ENCODE measurements at places on chromosomes 7 and 10.

DNA sequence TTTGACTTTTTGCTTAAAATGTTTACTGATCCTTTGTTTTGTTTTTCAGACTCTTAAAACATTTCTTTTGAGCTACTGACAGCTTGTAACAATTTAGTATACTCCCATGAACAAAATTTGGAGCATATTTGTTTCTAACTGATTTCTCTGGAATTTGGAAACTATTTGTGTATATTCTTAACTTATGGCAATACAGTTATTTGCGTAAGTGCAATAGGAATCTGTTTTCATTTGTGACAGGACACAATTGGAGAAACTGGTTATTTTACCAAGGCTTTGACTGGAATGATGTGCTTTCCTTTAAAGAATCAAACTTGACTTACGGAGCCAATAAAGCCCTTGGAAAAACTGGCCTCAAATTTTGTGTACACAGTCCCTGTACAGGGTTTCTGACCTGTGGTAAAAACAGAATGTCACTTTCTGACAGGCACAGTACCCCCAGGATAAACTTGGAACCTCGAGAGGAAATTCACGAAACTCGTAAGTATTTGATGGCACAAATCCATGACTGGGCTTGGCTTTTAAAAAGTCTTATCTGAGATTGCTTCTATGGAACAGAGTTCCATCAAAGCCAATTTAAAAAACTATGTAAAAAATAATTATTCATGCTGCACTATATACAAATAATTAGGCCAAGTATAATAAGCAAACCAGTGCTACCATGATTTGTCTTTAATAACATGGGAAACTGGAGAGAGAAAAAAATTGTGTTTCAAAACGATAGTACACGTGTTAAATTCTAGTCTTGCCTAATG is 70.4 kb downstream of the ST8SIA6 start:
- DNase-seq: no peak

GRCh38 chr7:48038815-48039506 is 3.6 kb downstream of the C7orf57 start:
- no peak for DNase-seq

DNA sequence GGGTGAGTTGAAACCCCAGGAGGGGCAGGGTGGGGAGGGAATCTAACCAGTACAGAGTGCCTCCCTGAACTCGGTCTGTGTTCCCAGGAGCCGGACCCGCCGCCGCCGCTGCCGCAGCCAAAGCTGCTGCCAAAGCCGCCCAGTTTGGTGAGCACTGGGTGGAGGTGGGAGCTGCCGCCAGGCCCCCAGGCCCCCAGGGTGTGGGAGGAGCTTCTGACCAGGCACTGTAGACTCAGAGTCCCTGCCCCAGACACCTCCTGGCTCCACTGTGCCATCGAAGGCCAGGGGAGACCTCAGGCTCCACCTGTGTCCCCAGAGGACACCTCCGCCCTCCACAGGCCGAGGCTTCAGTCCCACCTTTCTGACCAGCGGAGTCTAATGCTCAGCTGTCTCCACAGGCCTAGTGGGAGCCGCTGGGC is 20.4 kb upstream of the LIMK1 start:
- no peak for DNase-seq

DNA sequence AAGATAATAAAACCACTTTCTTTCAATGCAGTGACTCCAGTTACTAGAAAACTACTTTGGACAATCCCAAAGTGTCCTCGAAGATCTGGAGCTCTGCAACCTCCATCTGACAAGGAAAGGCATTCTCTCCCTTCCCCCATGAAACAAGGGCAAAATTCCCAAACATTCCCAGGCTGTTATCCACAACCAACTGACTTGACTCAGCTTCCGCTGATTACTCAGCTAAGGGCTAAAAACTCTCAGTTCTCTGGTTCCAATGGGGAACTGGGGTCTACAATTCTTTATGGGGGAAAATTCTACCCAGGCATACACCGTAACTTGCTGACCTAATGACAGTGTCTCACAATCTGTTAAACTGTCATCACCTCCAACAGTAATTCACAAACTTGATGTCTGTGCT is 48.4 kb downstream of the SFMBT2 start:
- DNase-seq: no peak

- no peak for DNase-seq
These were observed 46.3 kb downstream of the GOLGA7B start for GRCh38 chr10:97895915-97896314.

DNA sequence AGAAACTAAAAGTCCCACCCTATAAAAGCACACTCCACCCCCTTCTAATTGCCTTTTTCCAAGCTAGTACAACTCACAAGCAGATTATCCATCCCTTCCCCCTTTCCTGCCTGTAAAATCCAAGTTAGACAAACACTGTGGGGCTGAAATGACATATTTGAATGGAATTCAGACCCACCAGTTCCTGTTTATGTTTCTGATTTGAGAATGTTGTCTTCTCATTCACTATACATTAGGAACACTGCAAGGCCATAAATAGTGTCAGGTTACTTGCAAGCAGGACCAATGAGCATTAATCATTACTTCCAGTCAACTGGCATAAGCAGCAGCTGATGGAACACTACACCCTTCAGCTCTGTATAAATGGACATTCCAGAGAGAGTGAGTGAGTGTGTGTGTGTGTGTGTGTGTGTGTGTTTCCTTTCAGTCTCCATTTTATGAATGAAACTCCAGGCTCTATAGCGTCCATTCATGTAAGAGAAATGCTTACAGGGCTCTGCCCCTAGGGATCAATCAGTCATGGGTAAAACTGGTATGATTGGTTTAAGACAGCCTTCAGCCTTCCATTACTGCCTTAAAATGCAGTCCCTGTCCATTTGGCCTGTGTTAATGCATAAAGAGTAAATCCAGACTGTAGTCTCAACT is 69.3 kb downstream of the ETV1 start:
- DNase-seq: no peak

GRCh38 chr10:88090568-88091214 is 227.3 kb downstream of the PTEN start:
- peak; percentile 54 for DNase-seq

DNA sequence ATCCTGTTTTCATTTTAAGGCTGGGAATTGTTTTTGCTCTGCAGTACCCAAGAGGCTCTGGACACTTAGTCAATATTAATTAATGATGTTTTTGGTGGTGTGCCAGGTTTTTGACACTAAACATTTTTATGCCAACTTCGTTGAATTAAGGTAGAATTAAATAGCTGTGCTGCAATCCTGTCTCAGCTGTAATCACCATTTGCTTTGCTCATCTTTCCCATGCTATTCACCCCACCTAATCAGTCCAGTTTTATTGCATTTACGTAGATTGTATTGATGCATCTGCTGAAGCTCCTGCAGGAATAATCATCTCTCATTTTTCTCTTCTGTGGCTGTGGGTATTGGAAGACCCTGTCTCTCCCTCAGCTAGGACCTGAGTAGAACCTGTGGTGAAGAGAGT is 52.6 kb upstream of the TRUB1 start:
- no peak for DNase-seq
